Right ventricle myocardium superior (tissue), 1 donor: ENCODE measurements at places on chromosomes 6 and 20. TPM values are rescaled to one million over a fixed set of nuclear protein-coding genes. Genes with fewer than 3 reads are reported as not detected.

- DNase-seq: no peak
Observed at GRCh38 chr6:121210943-121211342, 123.3 kb downstream of the TBC1D32 start.

GRCh38 chr6:132016396-132016795 lies 65.2 kb upstream of the CCN2 start:
- DNase-seq: no peak

- no peak for DNase-seq
Observed at GRCh38 chr20:45090481-45090880, 10.4 kb downstream of the KCNS1 start.

The BEND6 gene
- 0.16 TPM for total RNA-seq

GRCh38 chr6:138430361-138431145 lies 26.5 kb downstream of the HEBP2 start:
- peak; percentile 72 for DNase-seq

DNA sequence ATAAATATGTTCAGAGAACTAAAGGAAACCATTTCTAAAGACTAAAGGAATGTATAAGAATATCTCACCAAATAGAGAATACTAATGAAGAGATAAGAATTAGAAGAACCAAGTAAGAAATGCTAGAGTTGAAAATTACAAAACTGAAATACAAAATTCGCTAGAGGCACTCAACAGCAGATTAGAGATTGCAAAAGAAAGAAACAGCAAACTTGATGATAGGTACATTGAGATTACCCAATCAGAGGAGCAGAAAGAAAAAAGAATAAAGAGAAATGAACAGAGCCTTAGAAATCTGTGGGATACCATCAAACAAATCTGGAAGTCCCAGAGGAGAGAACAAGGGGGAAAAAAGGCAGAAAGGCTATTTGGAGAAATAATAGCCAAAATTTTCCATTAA lies 6.3 kb upstream of the PDCD2 start:
- no peak for DNase-seq

GRCh38 chr20:44120676-44121425 lies 66.1 kb downstream of the JPH2 start:
- no peak for DNase-seq

GRCh38 chr6:136087986-136088385 lies 162.1 kb downstream of the MTFR2 start:
- no peak for DNase-seq

DNA sequence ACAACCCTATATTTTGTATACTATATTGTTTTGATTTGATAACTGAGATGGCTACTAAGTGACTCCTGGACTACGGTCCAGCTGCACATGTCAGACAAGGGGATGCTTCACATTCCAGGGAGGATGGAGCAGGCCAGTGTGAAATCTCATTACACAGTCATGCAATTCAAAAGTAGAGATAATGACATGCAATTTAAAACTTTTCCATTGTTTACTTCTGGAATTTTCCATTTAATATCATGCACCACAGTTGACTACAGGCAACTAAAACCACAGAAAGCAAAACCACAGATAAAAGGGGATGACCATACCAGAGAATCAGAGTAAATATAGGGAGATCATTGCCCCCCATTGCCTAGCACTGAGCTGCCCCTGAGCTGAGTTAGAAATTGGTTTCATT lies 366.4 kb downstream of the BTBD9 start:
- no peak for DNase-seq

DNA sequence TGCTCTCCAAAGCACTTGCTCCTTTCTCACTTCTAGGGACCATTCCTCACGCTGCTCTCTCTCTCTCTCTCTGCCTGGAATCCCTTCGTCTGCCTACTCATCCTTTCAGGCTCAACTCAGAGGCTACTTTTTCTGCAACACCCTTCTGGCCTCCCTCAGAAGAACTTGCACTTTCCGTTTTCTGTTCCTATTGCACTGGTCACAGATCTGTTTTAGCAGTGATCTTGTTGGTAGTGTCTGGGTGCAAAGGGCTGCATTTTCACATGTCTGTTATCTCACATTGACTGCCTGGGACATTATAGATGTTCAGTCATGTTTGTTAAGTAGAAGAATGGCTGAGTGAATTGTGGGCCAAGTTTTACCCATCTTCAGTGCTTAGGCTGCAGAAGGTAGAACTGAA lies 63.5 kb downstream of the RIN2 start:
- DNase-seq: no peak
